ENCODE measurements at places on chromosomes 5 and 9. TPM values are rescaled to one million over a fixed set of nuclear protein-coding genes. Genes with fewer than 3 reads are reported as not detected.

Gene GARNL3
- 3.1 TPM for total RNA-seq

- no peak overlapping the region for H3K4me3 ChIP-seq
- H3K27me3 ChIP-seq, result no peaks in the 10 kb centered on the region
- no peak for DNase-seq
- no peaks in the 10 kb centered on the region for H3K4me1 ChIP-seq
- no peaks in the 10 kb centered on the region for H3K36me3 ChIP-seq
These were observed 13.2 kb upstream of the GLRA1 start for GRCh38 chr5:151937851-151938250.

DNA sequence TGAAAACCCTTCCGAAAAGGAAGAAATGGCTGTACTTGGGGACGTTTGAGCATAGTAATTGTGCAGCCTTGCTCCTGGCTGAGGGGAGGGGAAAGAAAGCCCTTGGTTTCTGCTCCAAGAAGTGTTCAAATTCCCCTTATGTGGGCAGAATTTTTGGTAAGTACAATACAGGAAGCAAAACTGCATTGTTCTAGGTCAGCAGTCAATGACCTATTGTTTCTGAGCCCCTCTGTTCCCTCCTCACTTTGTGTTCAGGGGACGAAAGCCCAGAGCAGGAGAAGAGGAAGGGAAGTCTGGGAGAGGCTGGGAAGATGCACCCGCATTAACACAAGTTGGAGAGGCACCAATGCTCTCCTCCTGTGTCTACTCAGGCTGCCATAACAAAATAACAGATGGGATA, 11.9 kb downstream of the BASP1 start:
- no peak overlapping the region for H3K4me3 ChIP-seq
- no peaks in the 10 kb centered on the region for H3K27me3 ChIP-seq
- no peaks in the 10 kb centered on the region for H3K4me1 ChIP-seq
- no peak overlapping the region for H3K27ac ChIP-seq
- DNase-seq, result no peak
- H3K36me3 ChIP-seq, result no peaks in the 10 kb centered on the region

DNA sequence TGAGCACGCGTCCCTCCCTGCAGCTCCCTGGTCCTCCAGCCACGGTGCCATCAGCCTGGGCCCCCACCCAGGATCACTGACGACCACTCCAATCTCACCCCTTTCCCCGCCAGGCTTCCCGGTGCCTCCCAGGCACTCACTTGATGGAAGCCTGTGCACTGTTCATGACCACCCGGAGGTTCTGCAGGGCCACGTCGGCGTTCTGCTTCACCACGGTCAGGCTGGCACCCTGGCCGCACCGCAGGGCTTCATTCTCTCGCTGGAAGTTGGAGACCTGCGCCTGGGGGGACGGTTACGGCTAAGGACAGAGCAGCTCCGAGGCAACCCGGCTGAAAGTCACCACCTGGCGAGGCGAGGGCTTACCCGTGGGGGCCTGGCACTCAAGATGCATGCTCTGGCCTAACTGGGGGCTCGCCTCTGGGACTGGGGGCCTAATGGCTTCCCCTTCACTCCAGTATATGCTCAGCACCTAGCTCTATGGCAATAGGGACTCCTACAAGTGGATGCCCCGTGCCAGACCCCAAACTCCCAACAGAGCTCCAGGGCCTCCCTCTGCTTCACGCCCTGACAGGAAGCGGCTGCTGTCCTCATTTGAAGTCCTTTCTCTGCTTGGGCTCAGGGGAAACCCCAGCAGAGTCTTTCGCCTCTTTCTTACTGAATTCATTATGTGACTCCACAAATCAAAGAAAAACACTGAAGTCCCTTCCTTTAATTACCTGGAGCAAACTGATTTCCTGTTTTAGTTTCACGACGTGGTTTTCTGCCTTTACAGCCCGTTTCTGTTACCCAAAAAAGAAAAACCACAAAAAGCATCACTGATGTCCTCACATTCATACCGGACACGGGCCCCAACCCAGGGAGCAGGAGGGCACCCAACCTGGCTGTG, 4.2 kb upstream of the SNAPC4 start:
- no peak overlapping the region for H3K27ac ChIP-seq
- H3K36me3 ChIP-seq, result no peaks in the 10 kb centered on the region
- DNase-seq, result no peak
- peaks cover 5% of the 10 kb centered on the region for H3K4me1 ChIP-seq
- H3K27me3 ChIP-seq, result no peaks in the 10 kb centered on the region

- H3K36me3 ChIP-seq, result no peaks in the 10 kb centered on the region
- H3K27me3 ChIP-seq, result no peaks in the 10 kb centered on the region
- no peak overlapping the region for H3K4me3 ChIP-seq
- peaks cover 10% of the 10 kb centered on the region for H3K4me1 ChIP-seq
- H3K27ac ChIP-seq, result no peak overlapping the region
These were observed 70.5 kb downstream of the FOCAD start for GRCh38 chr9:20754556-20754955.

DNA sequence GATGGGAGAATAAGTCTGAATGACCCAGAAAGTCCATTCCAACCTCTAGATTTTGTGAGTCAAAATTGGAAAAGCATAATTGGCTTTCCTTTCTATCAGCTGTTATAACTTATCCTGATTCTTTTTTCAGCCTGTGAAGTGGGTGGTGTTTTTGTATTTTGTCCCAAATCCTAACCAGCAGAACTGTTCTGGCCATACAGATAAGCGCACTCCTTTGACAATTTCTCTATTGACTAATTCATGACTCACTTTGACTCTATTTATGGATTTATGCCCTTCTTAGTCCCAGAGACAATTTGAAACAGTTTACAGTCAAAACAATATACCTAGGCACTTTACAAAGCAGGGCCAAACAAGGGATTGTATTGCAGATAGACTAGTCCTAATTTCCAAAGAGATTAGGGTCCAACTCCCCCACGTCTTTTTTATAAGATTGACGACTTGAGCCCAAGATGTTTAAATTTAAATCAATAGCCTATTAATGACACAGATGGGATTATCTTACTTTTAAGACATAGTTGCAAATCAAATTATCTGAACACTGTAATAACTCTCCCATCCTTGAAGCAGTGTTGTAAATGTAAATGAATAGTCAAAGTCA, 301.7 kb upstream of the SEMA6A start:
- H3K4me1 ChIP-seq, result no peaks in the 10 kb centered on the region
- no peaks in the 10 kb centered on the region for H3K27me3 ChIP-seq
- no peak for DNase-seq
- no peak overlapping the region for H3K27ac ChIP-seq
- H3K36me3 ChIP-seq, result no peaks in the 10 kb centered on the region
